ENCODE measurements at places on chromosomes 6 and 20.

- peak; percentile 67 for DNase-seq
These were observed 11.6 kb upstream of the ELOVL5 start for GRCh38 chr6:53360093-53360912.

DNA sequence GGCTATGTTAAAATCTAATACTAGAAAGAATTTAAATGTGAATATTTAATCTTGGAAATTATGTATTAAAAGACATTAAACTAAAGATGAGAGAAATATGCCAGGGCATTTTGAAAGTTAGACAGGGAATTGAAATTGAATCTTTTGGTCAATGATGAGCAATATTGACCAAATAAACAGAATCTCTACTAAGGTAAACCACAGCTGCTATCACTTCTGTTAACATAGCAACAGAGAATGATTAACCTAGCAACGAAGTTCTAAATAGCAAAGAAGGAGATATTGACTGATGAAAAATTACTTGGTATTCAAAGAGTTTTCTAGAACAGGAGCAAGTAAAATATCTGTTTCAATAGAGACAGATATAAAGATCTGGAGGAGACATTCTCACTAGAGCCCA, 45.2 kb upstream of the RSPO3 start:
- no peak for DNase-seq

GRCh38 chr6:168648240-168649125, 207.5 kb downstream of the SMOC2 start:
- DNase-seq = no peak

DNA sequence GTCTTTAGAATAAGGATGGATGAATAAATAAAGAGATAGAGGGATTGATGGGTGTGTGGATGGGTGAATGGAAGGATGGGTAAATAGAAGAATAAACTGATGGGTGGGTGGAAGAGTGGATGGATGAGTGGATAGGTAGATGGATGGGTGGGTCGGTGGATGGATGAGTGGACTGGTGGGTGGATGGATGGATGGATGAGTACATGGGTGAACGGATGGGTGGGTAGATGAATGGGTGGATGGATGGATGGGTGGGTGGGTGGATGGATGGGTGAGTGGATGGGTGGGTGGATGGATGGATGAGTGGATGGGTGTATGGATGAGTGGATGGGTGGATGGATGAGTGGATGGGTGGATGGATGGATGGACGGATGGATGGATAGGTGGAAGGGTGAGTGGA, 65.7 kb upstream of the FOXC1 start:
- no peak for DNase-seq

DNA sequence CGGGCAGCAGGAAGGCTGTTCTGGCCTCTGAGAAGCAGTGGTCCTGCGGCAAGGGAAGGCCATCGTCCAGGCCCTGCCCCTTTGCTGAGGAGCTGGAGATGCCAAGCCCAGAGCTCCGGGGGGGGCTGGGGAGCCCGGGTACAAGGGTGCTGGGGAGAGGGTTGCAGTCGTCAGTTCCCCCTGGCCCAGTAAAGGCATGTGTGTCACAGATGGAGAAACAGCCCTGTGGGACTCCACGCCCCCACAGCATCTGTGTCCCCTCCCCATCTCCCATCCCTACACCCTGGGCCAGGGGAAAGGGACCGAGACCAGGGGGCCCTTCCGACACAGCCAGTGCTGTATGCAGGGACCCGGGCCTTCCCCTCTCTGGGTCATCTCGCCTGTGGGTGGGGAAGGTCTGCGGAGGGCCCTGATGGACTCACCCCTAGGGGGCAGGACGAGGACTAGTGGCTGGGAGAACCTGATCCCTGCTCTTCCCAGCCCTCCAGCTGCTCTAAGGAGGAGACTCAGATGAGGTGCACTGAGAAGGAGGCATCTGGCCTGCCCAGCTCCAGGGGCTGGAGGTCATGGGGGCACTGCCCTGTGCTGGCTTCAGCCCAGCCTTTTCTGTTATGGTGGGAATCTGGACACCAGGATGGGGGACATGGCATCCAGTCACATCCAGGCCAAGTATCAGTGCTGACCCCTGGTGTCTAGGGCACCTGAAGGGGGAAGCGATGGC, 609 bp downstream of the MYL9 start:
- DNase-seq = no peak

- DNase-seq = no peak
These were observed 54.4 kb upstream of the SLCO4A1 start for GRCh38 chr20:62587757-62588402.

- DNase-seq = peak; percentile 45
These were observed 3.6 kb downstream of the SOX4 start for GRCh38 chr6:21596949-21597682.

DNA sequence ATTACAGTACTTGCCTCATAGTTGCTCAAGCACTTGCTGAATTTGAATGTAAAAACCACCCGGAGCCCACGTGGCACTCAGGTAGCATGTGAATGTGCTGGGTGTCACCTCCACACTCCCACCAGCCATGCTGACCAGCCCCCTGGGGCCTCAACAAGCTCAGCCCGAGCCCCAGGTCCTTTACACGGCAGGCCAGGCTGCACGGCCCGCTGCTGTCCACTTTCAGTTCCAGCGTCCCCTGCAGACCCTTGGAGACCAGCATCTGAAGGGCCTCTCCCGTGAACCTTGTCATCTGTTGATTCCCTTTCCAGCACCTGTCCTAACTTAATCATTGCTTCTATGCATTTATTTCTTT, 33.3 kb upstream of the ZBP1 start:
- peak; percentile 1 for DNase-seq

DNA sequence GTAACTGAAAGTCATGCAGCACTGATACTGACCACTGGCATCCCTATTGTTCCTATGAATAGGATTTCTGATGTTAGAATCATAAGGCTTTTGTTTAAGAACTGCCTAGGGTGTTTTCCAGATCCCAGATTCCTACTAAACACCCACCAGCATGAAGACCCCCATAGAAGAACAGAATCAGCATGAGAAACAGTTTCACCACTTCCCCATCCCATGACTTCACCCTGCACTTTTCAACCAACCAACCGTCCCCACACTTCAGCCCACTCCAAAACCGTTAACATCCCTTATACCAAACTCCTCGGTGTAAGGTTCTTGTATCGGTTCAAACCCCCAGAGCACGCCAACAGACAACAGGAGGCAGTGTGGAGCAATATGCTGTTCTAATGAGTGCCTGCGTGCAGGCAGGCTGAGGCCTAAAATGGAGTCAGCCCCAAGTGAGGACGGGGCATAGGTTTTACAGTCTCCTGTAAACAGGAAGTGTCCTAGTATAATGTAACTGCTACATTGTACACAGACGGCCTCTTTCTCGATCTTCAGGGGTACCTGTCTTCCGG, 11.4 kb upstream of the SSTR4 start:
- no peak for DNase-seq

DNA sequence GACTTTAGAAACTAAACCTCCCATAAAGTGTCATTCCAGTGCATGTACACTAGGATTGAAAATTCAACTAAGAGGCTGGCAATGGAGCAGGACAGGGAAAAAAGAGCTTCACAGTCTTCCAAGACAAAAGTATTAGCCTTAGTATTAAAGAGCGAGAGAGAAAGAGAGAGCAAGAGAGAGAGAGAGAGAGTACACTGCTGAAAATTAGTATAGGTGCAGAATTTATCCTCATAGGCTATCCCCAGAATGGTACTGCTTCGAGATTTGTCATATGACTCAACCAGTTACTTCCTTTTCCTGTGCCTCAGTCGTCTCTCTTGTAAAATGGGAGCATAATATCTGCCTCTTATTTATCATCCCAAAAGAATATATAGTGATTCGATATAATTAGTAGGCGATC, 543.2 kb upstream of the JARID2 start:
- DNase-seq = no peak

DNA sequence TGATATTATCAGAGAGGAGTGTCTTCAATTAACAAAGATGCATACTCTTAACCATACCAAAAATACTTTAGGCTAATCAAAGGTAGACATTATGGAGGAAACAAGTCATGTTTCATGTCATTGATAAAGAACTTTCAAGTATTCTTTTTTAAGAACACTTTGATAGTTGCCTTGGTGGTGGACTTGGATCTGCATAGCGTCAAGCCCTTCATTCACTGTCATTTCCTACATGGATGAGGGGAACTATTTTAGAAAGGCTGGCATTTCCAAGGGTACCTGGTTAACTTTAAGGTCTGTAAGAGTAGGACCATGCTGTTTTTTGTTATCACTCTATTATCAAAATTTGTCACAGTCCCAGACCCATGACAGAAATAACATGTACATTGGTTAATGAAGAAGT, 622.5 kb downstream of the PKHD1 start:
- DNase-seq = no peak

DNA sequence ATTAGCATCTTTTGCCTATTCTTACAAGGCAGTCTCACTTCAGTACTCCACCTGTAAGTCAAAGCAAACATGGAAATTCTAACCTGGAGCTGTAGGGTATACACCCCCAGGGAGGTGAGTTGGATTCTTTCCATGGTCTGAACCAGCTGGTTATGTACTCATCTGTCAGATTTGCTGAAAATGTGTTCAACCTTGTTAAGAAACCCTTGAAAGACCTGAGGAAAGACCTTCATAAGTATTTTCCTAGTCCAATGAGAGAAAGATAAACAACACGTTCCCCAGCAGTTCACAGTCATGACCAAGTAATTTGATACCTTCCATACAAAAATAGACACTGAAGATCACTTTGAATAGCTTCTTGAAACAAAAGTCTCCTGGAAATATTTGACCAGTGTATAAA, 42.5 kb downstream of the ID4 start:
- no peak for DNase-seq

DNA sequence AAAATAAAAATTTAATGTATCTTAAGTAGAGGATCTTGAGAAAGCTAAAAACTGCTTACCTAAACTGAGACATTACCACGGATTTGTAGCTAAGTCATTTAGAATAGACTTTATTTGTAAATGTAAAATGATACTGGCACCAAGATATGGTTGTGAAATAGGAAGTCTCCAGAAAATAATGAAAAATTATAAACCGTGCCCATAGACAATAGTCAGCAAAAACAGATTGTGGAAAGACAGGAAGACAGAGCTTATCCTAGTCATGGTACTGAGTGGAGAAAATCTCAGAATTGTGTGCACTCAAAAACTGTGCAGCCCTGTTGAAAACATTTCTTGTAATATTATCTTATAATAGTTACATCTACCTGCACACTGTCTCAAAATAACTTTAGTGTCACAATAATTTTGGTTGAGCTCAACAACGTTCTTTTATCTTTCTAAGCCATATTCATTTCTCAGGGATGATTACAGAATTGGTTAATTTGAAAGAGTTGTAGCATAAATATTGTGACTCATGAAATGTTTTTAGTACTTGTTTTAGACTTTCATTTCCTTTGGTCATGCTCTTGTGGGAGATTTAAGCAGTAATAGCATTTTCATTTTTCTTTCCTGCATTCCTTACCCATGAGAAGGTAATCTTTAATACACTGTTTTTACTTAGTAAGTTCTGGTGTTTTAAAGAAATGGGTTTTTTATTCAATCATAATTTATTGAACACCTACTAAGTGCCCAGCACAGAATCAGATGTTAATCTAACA, 174.5 kb downstream of the SOX4 start:
- DNase-seq = no peak

- no peak for DNase-seq
These were observed 43.4 kb downstream of the SPDEF start for GRCh38 chr6:34512738-34513115.

- DNase-seq = no peak
These were observed 145.5 kb downstream of the TENT5A start for GRCh38 chr6:81606965-81607381.
